ENCODE measurements at places on chromosomes 12 and 14.

DNA sequence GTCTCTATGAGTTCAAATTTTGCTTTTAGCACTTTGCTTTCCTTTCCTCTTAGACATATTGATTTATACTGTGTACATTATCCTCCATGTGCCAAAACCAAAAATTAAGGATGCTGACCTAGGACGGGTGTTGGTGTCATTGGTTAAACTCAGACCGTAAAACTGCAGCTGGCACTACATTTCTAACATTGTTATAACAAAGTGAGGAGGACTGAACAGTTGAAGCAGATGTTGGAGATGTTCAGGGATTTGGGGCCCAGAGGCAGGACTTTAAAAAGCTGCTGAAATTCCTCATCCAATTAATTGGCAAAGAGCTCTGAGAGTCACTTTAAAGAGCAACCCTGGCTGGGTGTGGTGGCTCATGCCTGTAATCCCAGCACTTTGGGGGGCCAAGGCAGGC, 72.4 kb downstream of the TMTC1 start:
- no peak for DNase-seq

DNA sequence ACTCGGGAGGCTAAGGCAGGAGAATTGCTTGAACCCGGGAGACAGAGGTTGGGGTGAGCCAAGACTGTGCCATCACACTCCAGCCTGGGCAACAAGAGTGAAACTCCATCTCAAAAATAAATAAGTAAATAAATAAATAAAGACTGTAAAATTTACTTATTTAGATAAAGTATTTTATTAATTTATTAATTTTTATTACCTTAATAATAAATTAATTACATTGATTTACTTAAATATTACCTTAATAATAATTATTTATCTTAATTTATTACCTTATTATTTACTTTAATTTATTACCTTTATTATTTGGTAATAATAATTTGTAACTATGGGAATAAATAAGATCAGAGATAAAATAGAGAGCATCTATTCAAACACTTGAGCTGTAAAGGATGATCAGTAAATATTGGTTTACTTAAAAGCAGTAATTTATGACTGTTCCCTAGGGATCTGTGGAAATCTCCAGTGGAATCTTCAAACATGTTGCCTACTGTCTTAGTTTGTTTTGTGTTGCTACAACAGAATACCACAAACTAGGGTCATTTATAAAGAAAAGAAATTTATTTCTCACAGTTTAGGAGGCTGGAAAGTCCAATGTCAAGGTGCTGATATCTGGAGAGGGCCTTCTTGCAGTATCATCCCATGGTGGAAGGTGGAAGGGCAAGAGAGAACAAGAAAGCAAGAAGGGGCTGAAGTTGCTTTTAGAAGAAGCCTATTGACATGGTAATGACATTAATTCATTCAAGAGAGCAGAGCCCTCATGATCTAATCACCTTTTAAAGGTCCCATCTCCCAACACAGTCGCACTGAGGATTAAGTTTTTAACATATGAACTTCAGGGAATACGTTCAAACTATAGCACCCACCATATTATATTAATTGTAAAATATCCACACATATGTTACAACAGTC, 37.1 kb downstream of the SOCS2 start:
- DNase-seq, result no peak

GRCh38 chr12:27616356-27617142, 79.7 kb upstream of the REP15 start:
- no peak for DNase-seq

DNA sequence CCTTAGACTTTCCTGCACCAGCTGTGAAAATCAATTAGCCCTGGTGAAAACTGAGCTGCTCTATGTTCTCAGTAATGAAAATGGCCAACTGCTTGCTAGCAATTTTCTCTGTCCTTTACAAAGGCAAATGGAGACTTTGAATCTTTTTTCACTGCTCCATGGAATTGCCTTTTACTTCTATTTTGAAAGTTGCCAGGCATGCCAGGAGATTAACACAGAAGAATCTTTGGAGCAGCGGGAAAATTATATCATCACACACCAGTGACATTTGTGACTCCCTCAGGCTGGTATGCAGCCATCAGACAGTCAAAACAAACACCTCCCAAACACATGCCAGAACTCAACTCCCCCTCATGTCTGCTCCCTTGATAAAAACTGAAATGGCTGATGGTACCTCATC, 872.0 kb upstream of the FLRT2 start:
- DNase-seq, result no peak

DNA sequence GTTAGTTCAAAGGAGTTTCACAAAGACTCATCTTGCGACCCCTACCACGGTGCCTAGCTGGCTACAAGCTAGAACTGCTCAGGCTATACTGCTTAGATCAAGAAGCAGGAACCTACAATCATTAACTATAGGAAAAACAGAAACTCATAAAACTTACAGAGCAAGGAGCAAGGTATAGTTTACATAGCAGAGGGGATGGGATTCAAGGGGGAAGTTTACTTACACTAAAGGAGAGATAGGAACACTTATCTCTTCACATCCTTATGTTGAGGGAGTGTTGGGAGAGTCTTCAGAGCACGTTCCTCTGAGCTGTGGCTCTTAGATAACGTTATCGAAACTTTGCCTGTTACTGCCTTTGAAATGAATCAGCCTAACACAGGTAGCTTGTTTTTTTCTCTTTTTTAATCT, 58.1 kb downstream of the FSCB start:
- no peak for DNase-seq

DNA sequence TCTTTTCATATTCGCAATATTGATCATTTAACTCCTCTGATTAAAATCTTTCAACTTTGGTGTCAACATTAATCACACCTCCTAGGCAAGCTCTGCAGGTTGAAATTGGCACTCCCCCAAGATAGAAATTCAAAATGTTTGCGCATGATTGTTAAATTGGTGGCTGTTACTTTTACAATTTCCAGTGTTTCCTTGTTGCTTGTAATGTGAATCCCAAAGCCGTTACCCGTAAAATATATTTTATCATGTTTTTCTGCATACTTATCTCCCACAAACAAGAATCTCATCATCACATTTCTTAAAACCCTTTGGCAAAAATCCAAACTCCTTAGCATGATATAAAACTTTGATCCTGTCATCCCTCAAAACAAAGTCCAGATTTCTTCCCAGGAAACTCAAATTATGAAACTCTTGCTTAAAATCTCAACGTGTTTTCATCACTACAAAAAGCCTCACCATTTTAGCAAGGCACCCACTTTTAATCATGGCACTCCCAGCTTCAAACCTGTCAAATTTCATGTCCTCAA, 14.7 kb downstream of the RTL1 start:
- no peak for DNase-seq

GRCh38 chr12:57852620-57853500, 6.3 kb upstream of the CTDSP2 start:
- no peak for DNase-seq

- DNase-seq, result no peak
These were observed 91.1 kb upstream of the FUT8 start for GRCh38 chr14:65321370-65321875.

DNA sequence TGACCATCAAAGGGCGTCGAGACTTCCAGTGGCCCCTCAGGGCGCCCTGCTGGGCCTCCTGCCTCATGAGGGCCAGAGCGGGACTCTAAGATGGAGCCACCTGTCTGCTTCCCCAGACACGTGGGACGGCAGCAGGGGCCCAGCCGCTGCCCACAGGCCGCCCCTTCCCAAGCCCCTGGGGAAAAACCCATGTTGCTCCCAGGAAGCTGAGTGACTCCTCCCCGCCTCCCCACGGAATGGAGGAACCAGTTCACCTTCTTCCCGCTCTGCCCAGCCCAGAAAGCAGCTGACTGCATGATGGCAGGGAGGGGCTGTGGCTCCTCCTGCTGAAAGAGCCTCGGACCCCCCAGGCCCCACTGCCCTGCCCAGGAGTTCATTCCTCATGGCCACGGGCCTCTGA, 14.9 kb downstream of the RAB35 start:
- no peak for DNase-seq

GRCh38 chr12:70185301-70185700, 57.9 kb upstream of the CNOT2 start:
- no peak for DNase-seq

DNA sequence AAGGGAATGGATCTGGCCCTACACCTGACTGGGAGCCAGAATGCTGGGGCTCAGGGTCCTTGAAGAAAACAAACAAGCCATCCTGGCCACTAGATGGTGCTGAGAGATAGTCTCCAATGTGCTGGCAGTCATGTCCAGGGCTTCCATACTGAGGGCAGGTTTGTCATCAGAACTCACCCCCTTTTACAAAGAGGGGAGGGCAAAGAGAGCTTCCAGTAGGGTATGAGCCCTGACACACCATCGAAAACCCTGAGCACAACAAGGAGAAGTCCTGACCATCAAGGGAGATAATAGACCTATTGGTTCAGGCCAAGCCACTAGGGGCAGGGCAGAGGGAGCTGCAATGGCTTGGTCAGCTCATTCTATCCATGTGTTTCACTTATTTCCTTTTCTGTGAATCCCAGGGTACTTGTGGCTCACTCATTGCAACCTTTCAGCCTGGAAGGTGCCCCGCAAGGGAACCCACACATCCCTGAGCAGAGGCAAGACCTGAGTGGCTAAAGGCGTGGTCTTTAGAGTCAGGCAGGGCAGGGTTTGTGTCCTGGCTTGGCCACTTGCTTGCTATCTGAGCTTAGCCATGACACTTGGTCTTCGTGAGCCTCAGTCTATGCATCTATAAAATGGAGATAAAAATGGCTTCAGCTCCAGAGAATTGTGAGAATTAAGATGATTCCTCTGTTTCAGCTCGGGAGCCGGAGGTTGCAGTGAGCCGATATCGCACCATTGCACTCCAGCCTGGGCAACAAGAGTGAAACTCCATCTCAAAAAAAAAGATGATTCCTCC, 6.2 kb upstream of the PLEKHH1 start:
- DNase-seq, result no peak

- no peak for DNase-seq
These were observed 80.4 kb upstream of the RAP1B start for GRCh38 chr12:68530299-68530698.

- DNase-seq, result no peak
These were observed 58.8 kb upstream of the LTA4H start for GRCh38 chr12:96094201-96094600.

DNA sequence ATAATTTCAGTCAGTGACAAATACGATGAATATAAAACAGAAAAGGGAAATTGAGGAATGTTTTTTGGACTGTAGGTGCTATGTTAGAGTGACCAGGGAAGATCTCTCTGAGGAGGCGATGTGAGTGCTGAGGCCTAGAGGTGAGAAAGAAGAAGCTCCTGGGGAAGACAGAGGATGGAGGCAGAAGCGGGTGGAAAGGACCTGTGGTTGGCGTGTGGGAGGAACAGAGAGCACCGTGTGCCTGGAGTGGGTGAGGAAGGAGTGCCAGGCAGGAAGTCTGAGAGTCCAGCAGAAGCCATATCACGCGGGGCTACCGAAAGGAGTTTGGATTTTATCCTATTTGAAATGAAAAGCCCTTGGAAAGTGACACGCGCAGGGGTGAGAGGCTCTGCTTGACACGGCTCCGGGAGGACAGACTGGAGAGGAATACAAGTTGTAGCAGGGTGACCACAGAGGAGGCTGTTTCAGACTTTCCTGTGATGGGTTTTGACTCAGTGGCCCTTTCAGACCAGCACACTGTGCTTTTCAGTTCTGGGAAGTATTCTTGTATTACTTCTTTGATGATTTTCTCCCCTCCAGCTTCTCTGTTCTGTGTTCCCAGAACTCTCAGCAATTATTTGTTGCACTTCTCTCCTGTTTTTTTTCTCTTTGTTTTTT, 96.9 kb downstream of the VRK1 start:
- no peak for DNase-seq

GRCh38 chr14:79706382-79706781, 504.9 kb downstream of the DIO2 start:
- no peak for DNase-seq

DNA sequence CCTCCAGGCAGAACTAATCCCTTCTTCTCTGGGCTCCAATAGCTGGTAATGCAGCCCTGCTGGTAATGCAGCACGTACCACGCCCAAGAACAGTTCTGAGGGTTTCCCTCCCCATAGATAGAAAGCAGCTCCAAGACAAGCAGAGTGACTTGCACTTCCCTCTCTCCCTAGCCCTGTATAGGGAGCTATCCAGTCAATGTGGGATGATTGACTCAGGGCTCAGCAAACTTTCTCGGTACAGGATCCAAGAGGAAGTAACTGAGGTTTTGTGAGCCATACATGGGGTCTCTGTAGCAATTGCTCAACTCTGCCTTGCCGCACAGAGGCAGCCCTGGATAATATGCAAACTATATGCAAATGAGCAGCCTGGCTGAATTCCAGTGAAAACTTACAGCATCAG, 15.5 kb upstream of the FKBP4 start:
- DNase-seq, result no peak
